Stimulated activated CD8-positive, alpha-beta memory T cell treated with anti-CD3 and anti-CD28 coated beads, Interleukin-15, amount 100 ng/mL, for 24 hours (primary cell): ENCODE measurements at places on chromosomes 2 and 18.

GRCh38 chr2:29749041-29749440 lies 172.3 kb downstream of the ALK start:
- no peak for DNase-seq

DNA sequence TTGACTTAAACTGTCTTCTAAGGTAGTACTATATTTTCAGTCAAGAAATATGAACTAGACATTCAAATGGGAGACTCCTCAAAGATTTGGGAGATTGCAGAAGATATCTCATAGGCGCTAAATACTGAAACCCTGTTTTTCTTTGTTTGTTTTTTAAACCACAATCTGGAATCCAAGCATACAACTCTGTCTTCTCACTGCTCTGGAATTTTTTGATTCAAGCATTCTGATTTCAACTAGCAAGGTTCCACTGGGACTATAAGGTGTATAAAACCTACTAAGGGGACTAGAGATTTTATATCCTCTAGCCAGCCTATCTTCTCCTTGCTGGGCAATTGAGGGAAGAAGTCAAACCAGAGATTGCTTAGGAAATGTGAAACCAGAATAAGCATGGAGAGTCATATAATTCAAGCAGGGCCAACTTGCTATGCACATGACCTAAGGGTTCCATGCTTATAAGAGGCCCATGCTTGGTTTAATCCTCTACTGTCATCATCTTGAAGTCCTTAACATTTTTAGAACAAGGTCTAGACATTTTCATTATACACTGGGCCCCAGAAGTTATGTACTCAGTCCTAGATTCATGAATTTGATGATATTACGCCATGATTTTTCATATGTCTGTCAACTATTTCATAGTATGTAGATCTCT lies 405.5 kb downstream of the PARD3B start:
- no peak for DNase-seq

GRCh38 chr2:96344011-96344410 lies 8.4 kb downstream of the NCAPH start:
- DNase-seq, result no peak

DNA sequence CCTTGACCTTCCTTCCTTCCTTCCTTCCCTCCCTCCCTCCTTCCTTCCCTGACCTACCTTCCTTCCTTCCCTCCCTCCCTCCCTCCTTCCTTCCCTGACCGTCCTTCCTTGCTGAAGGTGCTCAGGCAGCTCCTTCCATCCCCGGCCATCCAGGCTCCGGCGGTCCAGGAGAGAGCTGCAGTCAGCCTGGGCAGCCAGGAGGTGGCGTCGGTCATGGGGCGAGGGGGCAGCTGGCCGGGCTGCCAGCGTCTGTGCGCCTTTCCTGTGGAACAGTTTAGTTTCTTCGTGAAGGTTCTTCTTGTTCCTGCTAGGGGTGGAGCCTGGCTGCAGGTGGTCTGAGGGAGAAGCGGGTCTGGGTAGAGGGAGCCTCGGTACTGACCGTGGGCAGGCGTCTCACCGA lies 15.7 kb downstream of the GPR35 start:
- DNase-seq, result no peak

DNA sequence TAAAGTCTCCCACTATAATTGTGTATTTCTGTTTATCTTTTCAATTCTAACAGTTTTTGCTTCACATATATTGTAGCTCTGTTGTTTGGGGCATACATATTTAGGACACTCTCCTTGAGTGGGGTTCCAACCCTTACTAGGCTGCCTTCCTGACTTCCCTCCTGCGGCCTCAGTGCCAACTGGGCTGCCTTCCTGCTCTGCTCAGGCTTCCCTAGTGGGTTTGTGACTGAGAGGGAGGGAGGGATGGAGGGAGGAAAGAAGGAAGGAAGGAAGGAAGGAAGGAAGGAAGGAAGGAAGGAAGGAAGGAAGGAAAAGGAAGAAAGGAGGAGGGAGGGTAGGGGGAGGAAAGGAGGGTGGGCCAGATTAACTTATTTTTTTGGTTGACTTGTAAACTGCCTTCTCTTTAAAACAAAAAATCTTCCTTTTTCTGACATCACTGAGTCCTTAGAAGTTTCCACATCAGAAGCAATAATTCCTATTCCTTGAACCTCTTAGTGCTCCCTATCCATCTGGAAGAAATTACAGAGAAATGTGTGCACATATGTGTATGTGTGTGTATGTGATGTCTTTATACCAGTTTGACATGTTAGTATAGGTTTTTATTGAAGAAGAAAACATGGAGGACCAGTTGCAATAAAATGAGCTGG lies 145.4 kb upstream of the PGAP1 start:
- no peak for DNase-seq

DNA sequence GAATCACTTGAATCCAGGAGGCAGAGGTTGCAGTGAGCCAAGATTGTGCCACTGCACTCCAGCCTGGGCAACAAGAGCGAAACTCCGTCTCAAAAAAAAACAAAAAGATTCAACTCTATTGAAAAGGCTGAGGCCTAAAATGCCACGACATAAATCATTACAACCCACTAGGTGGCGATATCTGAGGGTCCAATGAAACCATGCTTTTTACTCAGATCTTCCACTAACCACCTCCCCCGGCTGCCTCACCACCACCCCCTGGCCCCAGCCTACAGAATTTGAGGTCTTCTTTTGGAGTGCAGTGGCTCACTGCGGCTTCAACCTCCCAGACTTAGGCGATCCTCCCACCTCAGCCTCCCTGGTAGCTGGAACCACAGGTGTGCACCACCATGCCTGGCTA lies 57.5 kb downstream of the AP1S3 start:
- DNase-seq, result no peak

GRCh38 chr2:12555012-12555645 lies 161.6 kb upstream of the TRIB2 start:
- DNase-seq, result no peak

DNA sequence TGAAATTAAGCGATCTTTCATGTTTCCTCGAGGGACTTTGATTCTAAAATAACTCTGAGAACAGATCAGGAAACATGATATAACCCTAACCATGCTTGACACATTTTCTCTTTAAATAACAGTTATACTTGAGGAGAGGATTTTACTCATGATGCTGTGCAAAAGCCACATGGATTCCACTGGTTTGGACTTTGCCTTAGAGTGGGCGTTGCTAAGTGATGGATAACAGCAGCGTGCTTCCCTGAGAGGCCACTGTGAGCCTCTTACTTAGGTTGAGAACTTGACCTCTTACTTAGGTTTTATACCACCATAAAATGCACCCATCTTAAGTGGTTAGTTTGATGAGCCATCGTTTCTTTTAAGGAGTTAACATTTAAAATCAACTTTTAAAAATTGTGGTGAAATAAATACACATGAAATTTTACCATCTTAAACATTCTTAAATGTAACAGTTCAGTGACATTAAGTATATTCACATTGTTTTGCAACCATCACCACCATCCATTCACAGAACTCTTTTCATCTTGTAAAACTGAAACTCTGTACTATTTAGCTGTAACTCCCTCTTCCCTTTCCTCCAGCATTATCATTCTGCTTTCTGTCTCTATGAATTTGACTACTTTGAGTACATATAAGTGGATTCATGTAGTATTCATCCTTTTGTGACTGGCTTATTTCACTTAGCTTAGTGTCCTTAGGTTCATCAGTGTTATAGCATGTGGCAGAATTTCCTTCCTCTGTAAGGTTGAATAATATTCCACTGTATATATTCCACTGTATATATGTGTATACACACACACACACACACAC lies 22.6 kb downstream of the ANXA4 start:
- no peak for DNase-seq

DNA sequence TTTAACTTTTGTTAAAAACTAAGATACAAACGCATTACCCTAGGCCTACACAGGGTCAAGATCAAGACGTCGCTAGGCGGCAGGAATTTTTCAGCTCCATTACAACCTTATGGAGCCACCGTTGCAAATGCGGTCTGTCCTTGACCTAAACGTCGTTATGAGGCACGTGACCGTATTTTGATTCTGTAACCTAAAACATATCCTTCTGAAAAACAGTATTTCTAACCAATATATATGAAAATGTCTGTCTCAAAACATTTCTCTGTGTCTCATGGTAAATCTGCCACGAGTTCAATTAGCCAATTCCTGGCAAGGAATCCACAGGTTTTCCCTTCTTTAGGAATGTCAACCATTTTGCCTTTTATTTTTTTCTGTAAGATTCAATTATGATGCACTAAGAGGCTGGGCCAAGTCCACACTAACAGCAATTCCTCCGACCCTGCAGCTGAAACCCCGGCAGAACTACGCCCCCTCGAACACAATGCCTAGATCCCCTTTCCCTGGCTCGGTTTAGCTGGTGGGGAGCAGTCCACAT lies 1.7 kb downstream of the RTN4 start:
- DNase-seq, result no peak

DNA sequence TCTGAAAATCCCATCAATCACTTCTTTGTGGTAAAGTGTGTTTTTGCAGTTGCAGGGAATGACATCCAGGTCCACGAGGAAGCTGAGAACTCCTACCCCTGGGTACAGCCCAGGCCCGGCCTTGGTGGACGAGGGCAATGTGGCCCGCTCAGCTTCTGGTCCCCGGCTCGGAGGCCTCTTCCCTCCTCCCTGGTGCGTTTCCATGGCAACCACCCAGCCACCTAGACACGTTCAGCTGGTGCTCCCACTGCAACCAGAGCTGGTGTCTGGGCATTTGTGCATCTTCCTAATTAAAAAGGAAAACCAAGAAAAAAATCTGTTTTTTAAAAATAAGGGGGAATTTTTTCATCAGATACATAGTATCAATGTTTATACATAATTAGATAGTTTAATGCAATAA lies 603.6 kb upstream of the SALL3 start:
- no peak for DNase-seq

- DNase-seq, result no peak
Measured at GRCh38 chr18:3368193-3368592, 81.8 kb upstream of the TGIF1 start.

DNA sequence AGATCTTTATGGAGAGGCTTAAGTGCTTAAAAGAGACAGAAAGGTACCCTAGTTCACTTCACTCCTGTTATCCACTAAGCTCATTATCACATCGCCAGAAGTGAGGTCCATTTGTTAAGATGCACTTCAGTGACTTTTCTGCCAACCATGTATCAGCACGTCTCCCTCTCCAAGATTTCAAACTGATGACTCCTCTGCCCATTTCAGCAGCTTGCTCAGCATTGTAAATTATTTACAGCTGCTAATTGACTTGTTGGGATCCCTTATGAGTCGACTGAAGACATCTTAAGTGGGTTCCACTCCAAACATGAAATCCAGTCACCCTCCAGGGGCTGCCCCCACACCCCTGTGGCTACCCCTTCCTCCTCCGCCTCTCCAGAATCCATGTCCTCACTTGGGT lies 37.3 kb downstream of the DIPK1C start:
- DNase-seq, result no peak

DNA sequence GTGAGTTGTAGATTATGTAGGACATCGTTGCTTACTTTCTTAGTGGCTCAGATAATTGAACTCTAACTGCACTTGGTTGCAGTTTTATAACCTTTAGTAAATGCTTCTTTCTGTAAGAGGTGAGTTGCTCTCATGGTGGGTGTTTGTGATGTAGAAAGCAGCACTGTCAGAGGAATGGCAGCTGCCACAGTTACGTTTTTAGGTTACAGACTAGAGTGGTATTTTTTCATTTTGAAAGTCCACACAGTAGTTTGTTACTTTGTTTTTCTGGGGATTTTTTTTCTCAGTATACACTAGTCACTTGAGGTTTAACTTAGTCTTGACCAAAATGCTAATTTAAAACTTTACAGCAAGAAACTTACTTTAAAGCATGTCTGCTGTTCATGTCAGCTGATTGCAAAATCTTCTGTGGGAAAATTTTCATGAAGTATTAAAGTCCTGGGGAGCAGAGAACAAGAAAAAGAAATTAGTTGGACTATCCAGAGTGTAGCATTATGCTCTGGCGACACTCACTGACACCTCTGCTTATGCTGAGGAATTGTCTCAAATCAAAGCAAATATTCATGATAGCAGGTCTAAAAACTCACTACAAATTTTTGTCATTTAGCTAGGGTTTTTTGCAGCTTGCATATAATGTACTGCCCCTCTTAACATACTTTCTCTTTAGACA lies 14.8 kb downstream of the AFTPH start:
- DNase-seq, result no peak

DNA sequence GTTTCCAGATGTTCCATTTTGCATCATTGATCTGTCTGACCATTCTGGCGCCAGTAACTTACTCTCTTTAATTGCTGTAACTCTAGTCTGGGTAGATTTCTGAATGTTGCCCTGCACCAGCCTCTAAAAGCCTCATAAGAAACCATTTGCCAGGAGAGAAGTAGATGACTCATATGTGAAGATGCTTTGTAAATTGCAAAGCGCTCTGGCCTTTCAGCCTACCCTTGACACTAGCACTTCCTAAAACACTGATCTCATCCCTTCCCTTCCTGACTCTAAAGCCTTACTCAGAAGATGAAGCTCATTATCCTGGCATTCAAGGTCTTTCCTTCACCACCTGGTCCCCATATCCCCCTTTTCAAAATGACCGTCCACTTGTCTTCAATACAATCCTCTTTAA lies 193.2 kb upstream of the MEX3C start:
- DNase-seq, result no peak

DNA sequence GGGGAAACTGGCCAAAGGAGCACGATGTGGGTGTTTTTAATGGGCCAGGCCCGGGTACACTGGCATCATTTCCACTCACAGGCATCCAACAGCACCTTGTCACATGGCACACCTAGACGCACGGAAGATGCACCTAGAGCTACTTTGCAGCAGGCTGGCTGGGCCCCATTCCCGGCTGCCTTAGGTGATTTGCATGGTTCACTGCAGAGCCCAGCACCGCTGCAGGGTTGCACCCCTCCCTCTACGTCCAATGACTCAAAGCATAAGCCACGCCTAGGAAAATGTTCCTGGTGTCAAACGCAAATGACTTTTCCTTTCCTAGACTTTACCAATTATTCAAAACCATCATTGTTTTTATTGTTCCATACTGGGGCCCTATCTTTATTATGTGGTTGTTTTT lies 222.9 kb downstream of the EIPR1 start:
- DNase-seq, result no peak

GRCh38 chr18:75057169-75057960 lies 151.6 kb downstream of the PTGR3 start:
- no peak for DNase-seq

GRCh38 chr18:48889981-48890762 lies 60.6 kb downstream of the SMAD7 start:
- DNase-seq, result no peak

DNA sequence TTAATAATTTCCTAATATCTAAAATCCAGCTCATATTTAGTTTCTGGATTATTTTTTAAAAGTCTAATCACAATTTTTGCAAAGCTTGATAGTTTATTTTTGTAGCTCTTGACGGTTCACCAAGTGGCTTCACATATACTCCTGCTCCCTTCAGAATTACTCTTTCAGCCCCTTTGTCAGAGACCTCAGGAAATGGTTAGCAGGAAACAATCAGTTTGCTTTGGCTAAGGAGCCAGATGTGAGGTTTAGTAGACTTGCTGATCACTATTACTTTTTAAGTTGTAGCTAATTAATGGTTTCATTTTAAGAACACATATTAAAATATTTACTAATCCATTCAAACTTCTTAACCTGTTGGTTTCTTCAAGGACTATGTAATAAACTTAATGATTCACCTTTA lies 2.3 kb downstream of the RBBP8 start:
- no peak for DNase-seq

GRCh38 chr2:45983213-45983612 lies 314.0 kb upstream of the EPAS1 start:
- DNase-seq, result no peak
